ENCODE measurements at places on chromosomes 7 and 10.

DNA sequence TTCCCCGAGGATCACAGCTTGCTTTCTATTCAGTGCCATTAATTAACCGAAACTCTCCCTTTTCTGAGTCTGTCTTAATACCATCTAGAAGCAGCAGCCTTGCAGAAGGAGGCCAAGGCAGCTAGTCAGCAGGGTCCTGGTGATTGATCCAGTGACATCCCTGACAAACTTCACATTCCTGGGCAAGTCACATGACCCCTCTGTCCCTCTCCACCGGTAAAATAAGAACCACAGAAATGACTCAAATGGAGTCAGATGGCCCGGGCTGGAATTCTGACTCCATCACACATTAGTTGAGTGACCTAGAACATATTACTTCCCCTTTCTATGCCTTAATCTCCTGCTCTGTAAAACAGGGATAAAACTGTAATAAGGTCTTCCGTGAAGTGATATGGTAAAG, 17.2 kb upstream of the ACSL5 start:
- DNase-seq = no peak

- peak; percentile 79 for DNase-seq
Measured at GRCh38 chr7:24979470-24979862, 512 bp downstream of the OSBPL3 start.

GRCh38 chr10:119667562-119668328, 16.6 kb downstream of the BAG3 start:
- peak; percentile 82 for DNase-seq

DNA sequence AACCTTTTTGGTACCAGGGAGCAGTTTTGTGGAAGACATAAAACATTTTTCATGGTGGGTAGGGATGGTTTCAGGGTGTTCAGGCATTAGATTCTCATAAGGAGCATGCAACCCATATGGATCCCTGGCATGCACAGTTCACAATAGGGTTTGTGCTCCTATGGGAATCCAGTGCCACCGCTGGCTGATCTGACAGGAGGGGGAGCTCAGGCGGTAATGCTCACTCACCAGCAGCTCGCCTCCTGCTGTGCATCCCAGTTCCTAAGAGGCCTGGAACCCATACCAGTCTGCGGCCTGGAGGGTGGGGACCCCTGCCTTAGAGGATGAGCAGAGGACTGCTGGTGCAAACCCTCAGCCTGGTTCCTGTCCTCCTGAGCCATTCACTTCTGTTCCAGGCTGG, 561.7 kb downstream of the SDK1 start:
- DNase-seq = no peak

DNA sequence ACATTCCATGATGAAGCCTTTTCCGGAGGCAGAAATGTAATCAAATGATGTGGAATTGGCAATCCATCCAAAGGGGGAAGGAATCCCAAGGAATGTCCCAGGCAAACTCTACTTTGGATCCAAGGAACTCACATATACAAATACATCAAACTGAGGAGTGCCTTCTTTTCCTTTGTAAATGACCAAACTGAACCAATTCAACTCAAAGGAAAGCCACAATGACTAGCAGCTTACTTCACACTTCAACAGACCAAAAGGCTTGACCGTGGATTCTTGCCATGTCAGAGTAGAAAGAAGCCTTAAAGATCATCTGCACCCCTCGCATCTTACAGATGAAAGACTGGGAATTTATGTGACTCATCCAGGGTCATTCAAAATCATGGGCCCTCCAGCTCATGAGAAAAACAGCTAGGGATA, 79.7 kb upstream of the MACROH2A2 start:
- DNase-seq = no peak

DNA sequence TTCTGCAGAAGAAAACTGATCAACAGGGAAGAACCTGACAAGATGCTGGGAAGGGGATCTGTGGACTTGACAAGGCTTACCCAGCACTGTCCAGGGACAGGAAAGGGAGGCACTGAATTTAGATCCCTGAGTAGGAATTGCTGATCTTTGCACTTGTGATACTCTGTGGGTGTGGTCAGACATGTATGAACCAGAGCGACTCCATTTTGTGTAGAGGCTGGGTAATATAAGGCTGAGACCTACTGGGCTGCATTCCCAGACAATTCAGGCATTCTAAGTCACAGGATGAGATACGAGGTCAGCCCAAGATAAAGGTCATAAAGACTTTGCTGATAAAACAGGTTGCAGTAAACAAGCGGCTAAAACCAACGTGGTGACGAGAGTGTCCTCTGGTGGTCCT, 60.7 kb downstream of the CCDC3 start:
- DNase-seq = no peak

- peak; percentile 7 for DNase-seq
Measured at GRCh38 chr7:157433628-157434027, 96.8 kb downstream of the DNAJB6 start.

- no peak for DNase-seq
Measured at GRCh38 chr10:18860631-18861240, 187.9 kb upstream of the MALRD1 start.

GRCh38 chr10:89278034-89278535, 23.8 kb upstream of the IFIT2 start:
- DNase-seq = no peak

- no peak for DNase-seq
Measured at GRCh38 chr10:65430979-65431378, 1494.9 kb upstream of the LRRTM3 start.

- no peak for DNase-seq
Measured at GRCh38 chr7:37514497-37514896, 65.8 kb upstream of the ELMO1 start.

- DNase-seq = peak; percentile 75
Measured at GRCh38 chr10:101566333-101567164, 21.5 kb downstream of the POLL start.

- no peak for DNase-seq
Measured at GRCh38 chr7:147639751-147640150, 950.8 kb upstream of the C7orf33 start.

GRCh38 chr10:118163217-118163616, 116.5 kb upstream of the RAB11FIP2 start:
- no peak for DNase-seq

DNA sequence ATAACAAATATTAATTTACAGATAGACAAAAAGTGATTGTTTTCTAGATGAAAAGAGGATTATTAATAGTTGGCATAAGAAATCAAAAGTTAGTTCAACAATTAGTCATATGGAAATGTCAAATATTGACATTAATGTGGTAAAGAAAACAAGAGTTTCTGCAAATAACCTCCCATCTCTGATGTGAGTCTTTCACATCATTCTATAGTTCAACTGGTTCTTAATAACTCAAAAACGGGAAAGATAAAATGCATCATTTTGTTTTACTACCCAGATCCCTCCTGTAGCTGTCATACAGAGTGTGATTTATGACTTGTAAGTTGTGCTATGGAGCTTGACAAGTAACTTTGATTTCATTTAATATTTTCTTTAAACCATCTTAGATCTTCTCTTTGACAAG, 594.8 kb downstream of the ZWINT start:
- no peak for DNase-seq

DNA sequence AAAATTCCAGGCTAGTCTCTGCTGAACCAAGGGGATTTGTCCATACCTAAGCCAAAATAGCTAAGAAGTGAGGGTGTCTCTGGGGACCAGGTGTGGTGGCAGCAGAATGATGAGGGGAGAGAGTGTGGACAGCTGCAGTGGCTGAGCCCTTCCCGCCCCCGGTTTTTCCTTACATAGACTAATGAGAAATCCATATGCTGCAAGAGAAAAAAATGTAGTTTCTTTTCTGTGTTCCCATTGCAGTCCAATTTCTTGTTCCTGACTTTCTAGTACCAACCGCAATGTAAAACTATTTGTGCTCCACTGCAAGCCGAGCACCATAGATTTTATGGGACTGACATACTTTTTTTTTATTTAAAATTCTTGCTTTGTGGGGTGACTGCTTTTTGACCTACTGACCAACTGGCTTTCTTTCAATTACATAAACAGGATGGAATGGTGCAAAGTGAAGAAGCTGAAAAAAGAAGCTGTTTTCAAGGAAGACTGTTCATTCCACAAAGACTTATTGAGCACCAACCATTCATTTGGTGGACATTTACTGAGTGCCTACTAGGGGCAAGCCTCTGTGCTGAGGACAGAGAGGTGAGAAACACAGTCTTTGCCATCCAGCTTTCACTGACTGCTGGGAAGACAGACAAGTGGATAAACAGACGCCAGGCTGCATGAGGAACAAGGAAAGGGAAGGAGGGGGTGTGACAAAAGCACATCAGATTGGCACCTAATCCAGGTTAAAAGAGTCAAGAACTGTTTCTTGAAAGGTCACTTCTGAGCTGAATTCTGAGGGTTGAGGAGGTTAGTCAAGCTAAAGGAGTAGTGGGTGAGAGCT, 9.8 kb downstream of the CEP41 start:
- no peak for DNase-seq

GRCh38 chr7:102005933-102006480, 188.6 kb downstream of the CUX1 start:
- no peak for DNase-seq

GRCh38 chr7:129859183-129859582, 93.6 kb downstream of the UBE2H start:
- no peak for DNase-seq

DNA sequence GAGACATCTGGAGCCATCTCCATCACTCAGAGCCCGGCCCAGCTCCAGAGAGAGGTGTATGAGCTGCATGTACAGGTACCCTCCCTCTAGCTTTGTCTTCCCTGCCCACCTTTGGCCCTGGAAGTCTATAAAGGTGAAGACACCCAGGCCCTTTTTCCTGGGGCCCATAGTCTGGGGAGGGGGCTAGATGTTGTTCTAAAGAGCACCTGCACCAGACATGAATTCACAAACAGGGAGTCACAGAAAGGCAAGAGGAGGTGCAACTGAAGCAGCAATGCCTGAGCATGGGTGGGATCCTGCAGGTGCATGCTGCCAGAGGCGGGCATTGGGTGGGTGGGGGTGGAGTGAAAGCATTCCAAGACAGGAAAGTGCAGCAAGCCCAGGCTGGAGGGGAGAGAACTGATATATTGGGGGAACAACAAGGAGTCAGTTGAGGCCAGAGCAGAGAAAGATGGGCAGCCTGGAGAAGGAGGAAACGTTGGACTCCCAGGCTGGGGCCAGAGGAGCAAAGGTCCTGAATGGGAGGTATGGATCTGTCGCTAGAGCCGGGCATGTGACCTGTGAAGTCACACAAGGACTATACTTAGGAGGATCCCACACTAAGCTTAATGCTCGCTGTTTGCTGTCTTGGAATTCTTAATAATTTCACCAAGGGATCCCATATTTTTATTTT, 11.7 kb downstream of the CDHR1 start:
- no peak for DNase-seq

GRCh38 chr7:113431406-113431805, 313.1 kb upstream of the SMIM30 start:
- DNase-seq = no peak

GRCh38 chr10:107442035-107442505, 277.6 kb upstream of the SORCS1 start:
- DNase-seq = no peak

DNA sequence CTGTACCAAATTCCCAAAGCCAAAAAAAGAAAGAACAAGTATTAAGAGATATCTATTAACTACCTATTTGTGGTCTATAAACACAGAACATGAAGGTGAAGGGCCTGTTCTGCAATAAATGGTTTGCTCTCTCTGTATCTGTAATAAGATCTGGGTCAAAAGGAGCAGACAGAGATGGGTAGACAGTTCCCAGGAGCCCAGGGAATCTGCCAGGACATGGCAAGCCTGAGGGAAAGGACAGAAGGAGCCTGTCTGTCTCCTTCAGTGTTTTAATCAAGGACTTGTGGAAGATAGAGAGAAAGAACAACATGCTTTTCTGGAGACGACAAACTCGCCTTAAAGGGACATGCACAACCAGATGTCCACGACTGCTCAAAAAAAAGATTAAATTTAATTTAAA, 165.7 kb downstream of the ELMO1 start:
- no peak for DNase-seq

- no peak for DNase-seq
Measured at GRCh38 chr10:131474416-131474815, 162.9 kb upstream of the TCERG1L start.

DNA sequence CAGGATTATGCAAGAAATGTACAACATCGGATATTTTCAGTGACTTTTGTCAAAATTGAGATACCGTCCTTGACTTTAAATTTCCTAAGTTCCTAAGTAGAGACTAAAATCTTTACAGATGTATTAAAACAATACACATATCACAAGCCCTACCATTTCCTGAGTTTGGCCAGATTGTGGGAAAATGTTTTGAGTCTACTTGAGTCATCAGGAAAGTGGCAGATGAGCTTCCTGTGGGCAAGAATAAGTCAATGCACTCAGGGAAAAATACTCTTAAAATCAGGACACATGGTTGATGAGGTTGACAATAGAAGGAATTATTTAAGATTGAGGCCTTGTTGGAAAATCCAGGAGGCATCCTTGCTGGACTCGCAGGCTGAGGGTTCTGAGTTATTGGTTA, 162.5 kb downstream of the SNX10 start:
- no peak for DNase-seq

DNA sequence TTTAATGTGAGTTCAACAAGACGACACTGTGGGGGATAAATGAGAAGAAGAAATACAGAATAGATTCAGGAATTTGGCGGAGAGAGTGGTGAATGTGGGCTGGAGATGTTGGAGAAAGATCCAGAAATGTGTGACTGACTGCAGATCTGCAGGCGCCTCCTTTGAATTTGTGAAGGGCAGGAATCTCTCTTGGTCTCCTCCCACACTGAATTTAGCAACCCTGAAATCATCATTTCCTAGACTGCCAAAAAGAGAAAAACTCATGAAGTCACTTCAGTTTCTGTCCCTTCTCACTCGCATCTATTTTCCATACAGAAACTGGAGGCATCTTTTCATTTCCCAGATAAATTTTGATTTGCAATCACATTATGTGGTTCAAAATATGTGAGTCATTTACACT, 128.7 kb downstream of the GNAI1 start:
- no peak for DNase-seq

DNA sequence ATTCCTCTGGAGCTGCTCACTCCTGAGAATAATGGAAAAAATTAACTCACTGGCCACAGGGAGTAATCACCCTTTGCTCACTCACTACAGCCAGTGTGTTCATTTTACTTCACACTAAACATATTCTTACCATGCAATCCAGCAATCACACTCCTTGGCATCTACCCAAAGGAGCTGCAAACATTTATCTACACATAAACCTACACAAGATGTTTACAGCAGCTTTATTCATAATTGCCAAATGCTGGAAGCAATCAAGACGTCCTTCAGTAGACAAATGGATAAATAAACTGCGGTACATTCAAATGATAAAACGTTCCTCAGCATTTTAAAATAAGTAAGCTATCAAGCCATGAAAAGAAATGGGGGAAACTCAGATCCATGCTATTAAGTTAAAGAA, 34.2 kb upstream of the POM121L12 start:
- no peak for DNase-seq

GRCh38 chr7:40884241-40884640, 749.4 kb downstream of the SUGCT start:
- no peak for DNase-seq

DNA sequence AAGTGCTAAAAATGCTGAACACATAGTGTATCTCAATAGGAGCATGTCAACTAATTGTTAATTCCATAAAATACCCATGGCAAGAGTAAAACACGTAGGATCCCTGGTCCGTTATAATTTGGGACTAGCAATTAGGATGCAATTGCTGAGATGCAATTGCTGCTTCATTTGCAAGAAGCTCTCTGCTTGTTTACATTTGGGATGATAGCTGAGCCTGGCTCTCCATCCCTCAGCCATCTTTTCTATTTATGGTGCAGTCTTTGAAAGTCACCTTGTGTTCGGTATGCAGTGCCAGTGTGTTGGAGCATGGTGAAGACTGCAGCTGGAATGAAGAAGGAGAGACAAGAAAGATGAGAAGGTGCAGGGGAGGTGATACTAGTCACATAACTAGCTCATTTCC, 191.3 kb downstream of the SNX10 start:
- no peak for DNase-seq

Data from aorta (tissue), 5 donors.